ENCODE measurements at places on chromosomes 5 and 9.

GRCh38 chr5:95801961-95802360, 20.6 kb downstream of the GLRX start:
- DNase-seq, result no peak

GRCh38 chr9:36113999-36114398, 22.5 kb upstream of the GLIPR2 start:
- no peak for DNase-seq

GRCh38 chr5:132526974-132527564, 16.3 kb downstream of the IL5 start:
- DNase-seq, result no peak

GRCh38 chr5:138565100-138565821, 9.9 kb downstream of the HSPA9 start:
- no peak for DNase-seq

DNA sequence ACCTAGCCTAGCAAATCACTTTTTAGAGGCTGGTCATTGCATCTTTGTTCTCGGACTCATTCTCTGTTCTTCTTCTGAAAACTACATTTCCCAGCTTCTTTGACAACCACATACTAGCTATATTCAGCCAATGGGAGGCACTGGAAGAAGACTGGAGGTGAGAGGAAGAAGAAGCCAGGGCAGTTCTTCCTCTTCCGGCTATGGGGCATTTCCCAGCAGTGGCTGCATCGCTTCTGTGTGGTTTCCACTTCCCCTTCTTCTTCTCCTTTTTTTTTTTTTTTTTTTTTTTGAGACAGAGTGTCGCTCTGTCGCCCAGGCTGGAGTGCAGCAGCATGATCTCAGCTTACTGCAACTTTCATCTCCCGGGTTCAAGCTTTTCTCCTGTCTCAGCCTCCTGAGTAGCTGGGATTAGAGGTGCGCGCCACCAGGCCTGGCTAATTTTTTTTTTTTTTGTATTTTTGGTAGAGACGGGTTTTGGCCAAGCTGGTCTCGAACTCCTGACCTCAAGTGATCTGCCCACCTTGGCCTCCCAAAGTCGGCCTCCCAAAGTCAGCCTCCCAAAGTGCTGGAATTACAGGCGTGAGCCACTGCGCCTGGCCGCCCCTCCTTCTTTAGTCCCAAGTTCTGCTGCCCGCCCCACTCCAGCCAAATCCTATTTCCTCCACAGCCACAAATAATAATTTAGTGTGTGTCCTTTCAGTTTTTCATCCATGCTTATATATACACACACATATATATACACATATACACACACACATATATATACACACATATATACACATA, 6.9 kb upstream of the UBAP1 start:
- no peak for DNase-seq

DNA sequence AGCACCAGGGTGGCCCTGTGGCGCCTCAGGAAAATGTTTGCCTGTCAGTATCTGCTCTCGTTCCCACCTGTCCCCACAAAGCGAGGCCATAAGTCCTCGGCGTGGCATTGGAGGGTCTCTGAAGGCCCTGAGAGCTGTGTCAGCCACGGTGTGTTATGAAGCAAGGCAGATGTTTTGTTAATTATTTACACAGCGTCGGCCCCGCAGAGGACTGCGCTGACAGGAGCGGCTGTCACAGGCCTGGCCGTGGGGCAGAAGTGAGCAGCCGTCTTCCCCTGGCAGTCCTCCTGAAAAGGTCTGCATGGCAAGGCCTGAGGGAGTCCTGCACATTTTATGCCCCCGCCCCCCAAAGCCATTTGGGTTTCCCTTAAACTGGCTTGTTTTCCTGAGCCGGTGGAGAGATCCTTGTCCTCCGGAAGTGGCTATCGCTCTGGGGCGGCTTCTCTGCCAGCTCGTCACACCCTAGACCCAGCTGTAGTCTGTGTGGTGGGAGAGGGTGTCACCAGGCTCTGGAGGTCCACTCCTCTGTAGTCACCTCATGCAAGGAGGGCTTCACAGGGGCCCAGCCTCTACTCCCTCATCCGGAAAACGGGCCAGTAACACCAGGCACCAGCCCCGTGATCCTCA, 6.2 kb downstream of the NEK6 start:
- DNase-seq, result peak; percentile 29

- DNase-seq, result no peak
Observed at GRCh38 chr5:75536694-75537360, 25.1 kb downstream of the POLK start.

GRCh38 chr9:74078647-74079046, 418.5 kb upstream of the RORB start:
- DNase-seq, result no peak

GRCh38 chr5:134435560-134435959, 23.9 kb upstream of the CDKN2AIPNL start:
- DNase-seq, result no peak
